Right ventricle myocardium inferior (tissue), 1 donor: ENCODE measurements at places on chromosomes 6 and 20. TPM values are rescaled to one million over a fixed set of nuclear protein-coding genes. Genes with fewer than 3 reads are reported as not detected.

The IPCEF1 gene
- total RNA-seq, result 2.0 TPM

The PXMP4 gene
- total RNA-seq, result 11.4 TPM

The SLC22A7 gene
- not detected for total RNA-seq

The PLAGL1 gene
- total RNA-seq, result 13.1 TPM

The MLN gene
- not detected for total RNA-seq
